ENCODE measurements at places on chromosomes 6 and 20.

GRCh38 chr20:62723351-62723750 lies 14.7 kb downstream of the NTSR1 start:
- DNase-seq = no peak

DNA sequence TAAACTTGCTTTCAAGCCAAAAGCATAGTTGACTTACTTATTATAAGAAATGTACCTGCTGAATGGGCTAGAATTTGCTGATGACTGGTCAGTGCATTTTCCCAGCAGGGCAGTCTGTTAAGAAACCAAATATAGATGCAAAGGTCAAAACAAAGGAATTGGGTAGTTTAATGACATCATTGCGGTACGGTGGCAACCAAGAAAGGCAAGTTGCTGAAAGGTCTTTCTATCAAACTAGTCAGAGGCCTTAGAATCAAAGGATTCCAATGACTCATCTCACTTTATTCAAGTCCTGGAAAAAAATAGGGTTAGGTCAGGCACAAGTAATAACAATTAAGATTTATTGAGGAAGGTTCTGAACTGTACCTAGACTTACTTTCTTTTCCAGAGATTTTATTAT lies 76.4 kb downstream of the KIZ start:
- DNase-seq = no peak

DNA sequence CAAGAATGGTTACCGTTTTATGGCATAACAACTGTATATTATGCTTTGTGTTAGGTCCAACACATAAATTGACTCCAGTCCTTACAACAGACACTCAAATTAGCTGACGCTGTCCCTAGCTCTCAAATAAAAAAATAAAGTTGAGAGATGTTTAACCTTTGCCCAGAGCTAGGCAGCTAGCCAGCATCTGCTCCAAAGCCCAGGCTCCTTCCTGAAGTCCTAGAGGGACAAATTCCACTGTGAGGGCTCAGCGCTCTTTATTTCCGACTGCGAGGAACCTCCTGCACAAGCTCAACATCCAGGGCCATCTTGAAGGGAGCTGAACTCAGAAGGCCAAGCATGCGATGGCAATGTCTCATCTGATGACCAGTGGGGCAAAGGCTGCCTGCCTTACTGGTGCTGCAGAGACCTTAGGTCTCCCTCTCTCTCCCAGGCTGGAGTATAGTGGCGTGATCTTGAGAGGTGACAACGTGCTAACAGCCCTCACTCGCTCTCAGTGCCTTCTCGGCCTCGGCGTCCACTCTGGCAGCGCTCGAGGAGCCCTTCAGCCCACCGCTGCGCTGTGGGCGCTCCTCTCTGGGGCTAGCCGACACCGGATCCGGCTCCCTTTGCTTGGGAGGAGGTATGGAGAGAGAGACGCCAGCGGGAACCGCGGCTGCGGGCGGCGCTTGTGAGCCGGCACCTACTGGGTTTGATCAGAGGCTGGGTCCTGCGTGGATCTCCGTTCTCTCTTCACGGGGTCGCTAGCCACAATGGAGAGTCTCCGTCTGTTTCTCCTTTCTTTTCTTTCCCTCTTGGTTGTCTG lies 24.7 kb upstream of the GFOD1 start:
- no peak for DNase-seq

DNA sequence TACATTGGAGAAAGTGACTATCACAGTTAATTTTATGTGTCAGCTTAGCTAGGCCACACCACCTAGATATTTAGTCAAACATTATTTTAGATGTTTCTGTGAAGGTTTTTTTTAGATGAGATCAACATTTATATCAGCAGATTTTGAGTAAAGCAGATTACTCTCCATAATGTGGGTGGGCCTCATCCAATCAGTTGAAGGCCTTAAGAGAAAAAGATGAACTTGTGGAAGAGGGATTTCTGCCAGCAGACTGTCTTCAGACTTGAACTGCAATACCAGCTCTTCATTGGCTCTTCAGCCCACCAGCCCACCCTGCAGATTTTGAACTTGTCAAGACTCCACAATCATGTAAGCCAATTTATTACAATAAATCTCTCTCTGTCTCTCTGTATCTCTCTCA lies 25.1 kb upstream of the FBXO30 start:
- DNase-seq = no peak

GRCh38 chr20:54028276-54029011 lies 42.0 kb downstream of the BCAS1 start:
- DNase-seq = peak; percentile 29

- no peak for DNase-seq
Observed at GRCh38 chr6:123062670-123063069, 66.6 kb downstream of the CLVS2 start.

GRCh38 chr6:155377061-155377460 lies 62.8 kb upstream of the TFB1M start:
- no peak for DNase-seq

GRCh38 chr6:134663356-134663755 lies 286.5 kb downstream of the ALDH8A1 start:
- no peak for DNase-seq

GRCh38 chr6:150382171-150382570 lies 13.4 kb downstream of the IYD start:
- no peak for DNase-seq

- no peak for DNase-seq
Observed at GRCh38 chr20:15100506-15101160, 763.2 kb upstream of the FLRT3 start.

DNA sequence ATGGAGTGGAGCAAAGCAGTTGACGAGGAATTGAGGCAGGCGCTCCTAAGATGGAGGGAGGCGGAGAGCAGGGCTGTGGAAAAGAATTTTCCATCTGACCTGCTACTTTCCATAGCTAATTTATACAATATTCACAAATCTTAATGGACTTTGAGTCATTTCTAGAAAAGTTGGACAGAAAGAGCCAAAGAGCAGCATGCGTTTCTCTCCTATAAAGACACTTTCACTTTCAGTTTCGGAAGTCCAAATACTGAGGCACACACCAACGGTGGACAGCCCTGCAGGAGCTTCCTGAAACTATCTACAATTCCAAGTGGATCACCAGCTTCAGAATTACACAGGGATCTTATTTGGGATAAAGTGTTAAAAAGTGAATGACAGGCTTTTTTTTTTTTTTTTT lies 43.5 kb downstream of the PANK2 start:
- no peak for DNase-seq

DNA sequence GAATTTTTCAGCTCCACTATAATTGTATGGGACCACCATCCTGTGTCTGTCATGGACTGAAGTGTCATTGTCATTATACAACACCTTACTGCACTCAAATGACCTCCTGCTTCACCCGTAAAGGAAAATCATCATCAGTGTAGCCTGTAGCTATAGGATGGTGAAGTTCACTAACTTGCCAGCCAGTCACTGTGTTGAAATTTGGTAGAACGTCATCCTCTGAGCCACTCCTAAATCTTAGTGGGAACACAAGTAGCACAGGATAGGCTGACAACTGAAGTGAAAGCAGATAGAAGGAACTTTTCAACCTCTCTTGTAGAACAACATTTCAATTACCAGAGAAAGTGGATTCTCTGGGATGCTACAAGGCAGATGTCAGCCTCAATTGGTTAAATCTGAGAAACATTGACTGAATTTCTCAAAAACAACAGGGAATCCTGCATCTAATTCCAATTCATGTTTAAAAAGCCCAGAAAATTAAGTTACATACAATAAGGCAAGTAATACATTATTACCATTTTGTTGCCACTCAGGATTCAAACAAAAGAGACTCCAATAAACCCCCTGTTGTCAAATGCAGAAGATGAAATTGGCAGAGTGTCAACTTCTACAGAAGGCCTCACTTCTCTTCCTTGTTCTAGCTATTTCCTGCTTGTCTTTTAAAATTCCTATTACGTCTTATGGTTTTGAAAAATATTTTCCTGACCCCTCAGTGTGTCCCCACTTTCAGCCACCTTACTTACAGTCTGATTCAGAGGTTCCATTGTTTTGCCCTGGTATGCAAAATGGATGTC lies 647.9 kb upstream of the AGPAT4 start:
- no peak for DNase-seq

DNA sequence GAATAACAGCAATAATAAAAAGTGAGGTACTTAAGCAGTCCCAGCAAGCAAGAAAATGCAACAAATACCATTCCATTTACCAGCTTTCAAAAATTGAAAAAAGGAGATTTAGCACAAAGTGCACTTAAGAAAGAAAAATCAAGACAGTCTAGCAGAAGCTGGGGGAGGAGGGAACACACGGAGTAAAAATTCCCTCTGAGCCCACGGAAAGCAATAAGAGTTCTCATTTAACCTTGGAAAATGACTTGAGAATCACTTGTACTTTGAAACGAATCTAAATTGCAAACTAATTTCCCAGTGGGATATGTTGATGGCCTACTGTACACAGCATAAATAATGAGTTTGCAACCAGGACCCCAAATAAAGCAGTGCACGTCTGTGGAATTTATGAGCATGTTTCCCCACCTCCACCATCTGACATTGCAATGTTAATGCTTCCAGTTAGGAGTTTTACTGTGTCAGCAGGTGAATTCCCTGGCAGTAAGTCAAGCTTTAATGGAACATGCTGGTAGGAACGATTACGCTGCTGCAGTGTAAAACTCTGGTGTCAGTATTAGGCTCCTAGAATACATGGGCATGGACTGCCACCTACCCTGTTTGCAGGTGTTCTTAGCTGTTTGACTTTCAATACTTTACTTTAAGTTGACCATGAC lies 386.8 kb downstream of the HDGFL1 start:
- DNase-seq = no peak

DNA sequence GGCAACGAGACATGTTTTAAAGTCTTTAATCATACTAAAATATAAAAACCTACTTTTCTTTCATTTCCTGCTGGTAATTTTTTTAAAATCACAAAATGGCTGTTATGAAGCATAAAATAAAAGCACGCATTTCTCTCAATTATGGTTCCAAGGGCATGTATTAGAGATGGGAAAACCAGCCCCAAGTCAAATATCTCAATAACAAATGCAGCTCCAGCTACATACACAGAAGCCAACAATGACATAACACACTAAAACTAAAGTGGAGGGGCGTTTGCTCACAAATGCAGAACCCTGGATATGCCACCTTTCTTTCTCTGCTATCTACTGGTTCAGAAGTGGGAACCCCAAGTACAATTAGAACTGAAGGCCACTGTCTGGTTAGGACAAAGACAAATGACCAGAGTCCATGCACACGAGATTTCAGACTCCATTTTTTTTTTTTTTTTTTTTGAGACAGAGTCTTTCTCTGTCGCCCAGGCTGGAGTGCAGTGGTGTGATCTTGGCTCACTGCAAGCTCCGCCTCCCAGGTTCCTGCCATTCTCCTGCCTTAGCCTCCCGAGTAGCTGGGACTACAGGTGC lies 27.8 kb downstream of the EZR start:
- no peak for DNase-seq

- DNase-seq = no peak
Observed at GRCh38 chr20:61332016-61332975, 80.2 kb downstream of the CDH4 start.

DNA sequence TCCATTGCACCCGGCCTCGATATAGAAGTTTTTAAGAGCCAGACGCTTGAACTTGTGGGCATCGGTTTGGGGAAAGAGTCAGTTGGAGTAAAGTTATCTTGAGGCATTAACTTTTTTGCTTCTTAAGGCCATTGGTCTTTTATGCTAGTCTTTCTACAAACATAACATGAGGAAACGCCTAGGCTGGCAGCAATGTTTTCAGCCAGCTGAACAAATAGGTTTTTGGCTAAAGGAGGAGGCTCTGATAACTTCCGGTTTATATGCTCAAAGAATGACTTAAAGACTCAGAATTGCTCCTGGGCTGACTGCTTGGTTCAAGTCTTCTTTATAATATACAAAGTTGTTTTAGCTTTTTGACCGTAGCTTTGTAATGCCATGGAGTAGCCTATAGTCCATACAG lies 46.2 kb downstream of the HLA-C start:
- DNase-seq = no peak

DNA sequence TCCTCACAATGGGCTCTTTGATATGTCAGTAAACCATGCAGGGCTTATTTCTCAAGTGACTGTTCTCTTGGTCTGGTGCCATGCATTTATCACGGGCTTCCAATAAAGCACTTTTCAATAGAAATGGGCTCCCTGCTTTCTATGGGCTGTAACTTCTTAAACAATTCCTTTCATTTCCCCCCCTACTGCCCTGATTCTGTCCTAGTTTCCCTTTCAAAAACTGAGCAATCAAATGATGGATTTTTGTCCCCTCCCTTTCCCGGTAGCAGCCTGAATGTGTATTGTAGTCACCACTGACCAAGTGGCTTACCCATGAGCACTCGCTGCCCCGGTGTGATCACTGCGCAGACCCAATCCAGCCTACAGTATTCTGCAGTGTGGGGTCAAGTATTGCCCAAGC lies 13.9 kb downstream of the RPS10 start:
- DNase-seq = peak; percentile 14

DNA sequence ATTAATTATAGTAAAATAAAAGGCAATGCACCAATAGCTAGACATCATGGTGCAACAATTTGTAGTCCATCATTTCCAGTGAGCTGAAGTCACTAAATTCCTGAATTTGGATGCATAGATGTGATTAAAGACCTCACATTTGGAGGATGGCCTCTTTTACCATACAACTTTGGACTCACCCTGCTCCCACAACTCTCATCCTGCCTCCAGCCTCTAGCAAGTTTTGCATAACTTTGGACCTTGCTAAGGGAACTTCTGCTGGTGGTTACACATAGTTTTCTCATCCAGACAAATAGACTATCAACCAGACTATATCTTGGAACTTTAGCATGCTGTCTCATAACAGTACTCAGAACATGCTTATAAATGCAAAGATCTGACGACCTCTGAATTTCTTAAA lies 12.8 kb upstream of the ELOVL2 start:
- no peak for DNase-seq

- DNase-seq = no peak
Observed at GRCh38 chr6:113112086-113112485, 745.1 kb upstream of the MARCKS start.

DNA sequence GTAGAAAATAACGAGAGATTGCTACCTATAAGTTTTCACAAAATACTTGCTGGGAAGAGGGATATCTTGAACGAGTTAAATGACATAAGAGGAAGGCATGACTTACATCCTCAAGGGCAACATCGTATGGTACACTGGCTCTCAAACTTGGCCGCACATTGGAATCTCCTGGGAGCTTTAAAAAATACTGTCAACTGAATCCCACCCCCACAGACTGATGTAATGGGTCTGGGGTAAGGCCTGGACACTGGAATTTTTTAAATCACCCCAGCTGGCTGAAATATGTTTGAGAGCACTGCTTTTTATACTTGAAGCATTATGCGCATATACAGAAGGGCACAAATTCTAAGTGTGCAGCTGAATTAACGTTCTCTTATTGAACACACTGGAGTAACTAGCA lies 8.0 kb upstream of the TSHZ2 start:
- no peak for DNase-seq

GRCh38 chr6:8743170-8743745 lies 307.9 kb upstream of the SLC35B3 start:
- DNase-seq = no peak

Measured in hypothalamus (tissue), 51 donors.